Motor neuron (in vitro differentiated cells): ENCODE measurements at places on chromosomes 13 and 19. TPM values are rescaled to one million over a fixed set of nuclear protein-coding genes. Genes with fewer than 3 reads are reported as not detected.

DNA sequence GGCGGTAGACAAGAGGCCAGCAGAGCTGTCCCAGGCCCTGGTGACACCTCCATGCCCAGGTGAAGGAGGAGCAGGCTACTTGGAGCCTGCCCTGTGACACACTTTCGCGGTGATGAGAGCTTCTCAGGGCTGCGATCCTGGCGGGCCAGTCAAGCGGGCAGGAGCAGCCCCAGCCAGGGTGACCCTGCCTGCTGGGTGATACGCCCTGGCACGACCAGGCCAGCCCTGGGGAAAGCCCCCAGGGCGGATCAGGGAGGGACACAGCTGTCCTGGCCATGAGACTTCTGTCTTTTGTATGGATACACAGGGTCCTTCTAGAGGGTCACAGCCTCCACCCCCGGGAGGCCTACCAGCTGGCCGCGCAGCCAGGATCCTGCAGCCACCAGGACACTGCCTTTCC, 13.1 kb downstream of the DNM2 start:
- no peak for ATAC-seq

DNA sequence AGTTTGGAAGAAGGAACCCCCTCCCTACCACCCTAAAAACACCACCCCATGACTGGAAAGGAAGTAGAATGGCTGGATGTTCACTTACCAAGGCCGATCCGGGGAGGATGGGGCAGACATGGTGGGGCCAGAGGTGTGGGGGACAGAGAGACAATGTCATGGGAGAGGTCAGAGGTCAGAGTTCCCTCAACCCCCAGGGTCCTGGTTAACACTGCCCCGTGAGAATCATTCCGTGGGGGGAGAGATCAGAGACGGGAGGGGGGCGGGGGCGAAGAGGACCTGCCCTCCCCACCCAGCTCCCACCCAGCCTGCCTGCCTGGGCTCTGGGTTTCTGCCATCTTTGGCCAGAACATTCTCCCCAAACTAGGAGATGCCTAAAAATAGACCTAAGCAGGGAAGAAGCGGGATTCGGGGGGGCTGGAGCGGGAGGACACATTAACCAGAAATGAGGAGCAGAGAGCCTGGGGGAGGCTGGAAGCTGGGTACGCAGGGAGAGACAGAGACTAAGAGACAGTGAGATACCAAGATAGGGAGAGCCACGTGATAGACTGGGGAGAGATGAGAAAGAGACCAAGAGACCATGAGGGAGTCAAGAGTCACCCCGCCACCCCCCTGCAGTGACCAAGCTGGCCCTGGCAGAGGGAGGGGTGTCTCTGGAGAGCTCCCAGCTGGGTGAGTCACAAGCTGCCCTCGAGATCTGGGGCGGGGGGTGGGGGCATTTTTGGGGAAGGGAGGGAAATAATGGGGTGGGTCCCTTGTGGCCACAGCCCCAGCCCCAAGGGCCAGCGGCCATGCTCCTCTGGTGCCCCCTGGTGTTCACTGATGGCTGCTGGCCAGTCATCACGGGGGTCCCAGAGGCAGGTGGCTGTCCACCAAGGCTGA, 6.1 kb upstream of the KANK2 start:
- ATAC-seq: peak; percentile 71

DNA sequence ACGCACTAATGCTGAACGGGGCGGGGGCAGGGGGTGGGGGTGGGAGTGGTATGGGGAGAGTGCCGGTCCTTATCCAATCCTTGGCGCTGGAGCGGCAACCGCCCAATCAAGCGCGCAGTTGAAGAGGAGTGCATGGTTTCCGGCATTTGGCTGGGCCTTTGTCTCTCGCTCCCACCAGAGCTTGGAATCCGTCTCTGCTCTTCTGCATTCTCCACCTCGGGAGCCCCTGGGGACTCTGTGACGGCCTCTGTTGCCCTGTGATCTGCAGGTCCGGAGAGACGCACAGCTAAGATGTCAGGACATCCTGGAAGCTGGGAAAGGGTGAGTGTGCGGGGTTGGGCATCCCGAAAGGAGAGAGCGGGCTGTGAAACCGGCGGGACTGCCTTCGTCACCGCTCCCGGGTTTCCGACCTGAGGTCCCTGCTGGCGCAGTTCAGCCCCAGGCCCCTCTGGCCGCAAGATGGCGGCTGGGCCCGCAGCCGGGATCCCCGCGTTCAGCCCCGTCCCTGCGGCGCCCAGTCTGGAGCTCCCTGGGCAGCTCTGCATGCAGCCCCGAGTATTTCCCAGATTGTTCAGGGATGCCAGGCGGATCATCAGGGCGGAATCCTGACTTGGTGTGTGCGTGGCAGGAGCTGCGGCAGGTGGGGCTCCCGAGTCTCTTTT, 53.6 kb upstream of the ZNF254 start:
- peak; percentile 97 for ATAC-seq

GRCh38 chr19:36136964-36137686, 2.7 kb upstream of the CAPNS1 start:
- ATAC-seq: no peak

- no peak for ATAC-seq
These were observed 2.5 kb downstream of the IGSF23 start for GRCh38 chr19:44615863-44616247.

GRCh38 chr13:99687723-99688397, 186.6 kb downstream of the TM9SF2 start:
- ATAC-seq: no peak

DNA sequence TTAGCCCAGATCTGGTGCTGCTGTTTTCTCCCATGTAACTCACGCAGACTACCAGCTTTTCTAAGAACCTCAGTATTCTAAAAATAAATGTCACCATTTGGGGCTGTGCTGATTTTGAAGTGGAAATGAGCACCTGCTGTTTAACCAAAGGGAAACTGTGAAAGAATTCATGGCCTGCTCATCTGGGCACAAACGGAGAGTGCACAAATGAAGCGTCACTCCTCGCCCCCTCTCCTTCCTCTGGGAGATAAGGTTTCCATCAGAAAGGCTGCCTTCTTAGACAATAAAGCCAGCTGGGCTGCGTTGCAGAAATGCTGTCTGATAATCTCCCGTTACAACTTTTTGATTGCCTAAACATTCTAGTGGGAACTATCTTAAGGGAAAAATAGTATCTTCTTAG, 73.7 kb upstream of the SLC15A1 start:
- ATAC-seq: no peak

DNA sequence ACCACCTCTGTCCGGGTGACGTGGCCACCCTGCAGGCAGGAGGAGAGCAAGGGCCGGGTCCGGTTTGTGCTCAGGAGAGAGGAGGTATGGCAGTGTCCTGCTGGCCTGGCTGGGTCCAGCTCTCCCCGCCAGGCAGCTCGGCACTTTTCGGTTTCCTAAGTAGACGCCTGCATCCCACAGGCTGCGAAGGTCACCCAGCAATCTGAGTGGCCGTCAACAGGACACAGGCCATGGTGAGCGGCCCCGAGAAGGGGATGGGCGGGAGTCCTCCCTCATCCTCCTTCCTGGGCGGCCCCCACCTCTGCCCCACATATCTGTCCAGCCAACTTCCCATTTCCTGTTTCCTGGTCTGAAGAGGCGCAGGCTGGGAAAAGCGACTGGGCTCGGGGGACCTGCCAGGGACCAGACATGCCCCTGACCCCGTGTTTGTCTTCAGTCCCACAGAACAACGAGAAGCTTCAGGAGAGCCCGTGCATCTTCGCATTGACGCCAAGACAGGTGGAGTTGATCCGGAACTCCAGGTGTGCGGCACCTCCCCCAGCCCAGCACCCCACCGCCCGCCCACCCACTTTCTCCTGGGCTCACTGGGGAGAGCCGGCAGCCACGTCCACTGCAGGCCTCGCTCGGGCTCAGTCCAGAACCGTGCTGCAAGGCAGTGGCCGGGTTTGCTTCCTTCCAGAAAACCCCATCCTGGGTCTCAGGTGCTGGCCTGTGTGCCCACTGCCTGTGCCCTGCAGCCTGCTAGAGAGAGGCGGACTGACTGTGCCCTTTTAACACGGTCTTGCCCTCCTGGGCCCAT, 16.3 kb downstream of the PIAS4 start:
- no peak for ATAC-seq

GRCh38 chr19:39413272-39413910, 922 bp downstream of the PLEKHG2 start:
- no peak for ATAC-seq

- no peak for ATAC-seq
These were observed 14.4 kb upstream of the MYDGF start for GRCh38 chr19:4684312-4685095.

DNA sequence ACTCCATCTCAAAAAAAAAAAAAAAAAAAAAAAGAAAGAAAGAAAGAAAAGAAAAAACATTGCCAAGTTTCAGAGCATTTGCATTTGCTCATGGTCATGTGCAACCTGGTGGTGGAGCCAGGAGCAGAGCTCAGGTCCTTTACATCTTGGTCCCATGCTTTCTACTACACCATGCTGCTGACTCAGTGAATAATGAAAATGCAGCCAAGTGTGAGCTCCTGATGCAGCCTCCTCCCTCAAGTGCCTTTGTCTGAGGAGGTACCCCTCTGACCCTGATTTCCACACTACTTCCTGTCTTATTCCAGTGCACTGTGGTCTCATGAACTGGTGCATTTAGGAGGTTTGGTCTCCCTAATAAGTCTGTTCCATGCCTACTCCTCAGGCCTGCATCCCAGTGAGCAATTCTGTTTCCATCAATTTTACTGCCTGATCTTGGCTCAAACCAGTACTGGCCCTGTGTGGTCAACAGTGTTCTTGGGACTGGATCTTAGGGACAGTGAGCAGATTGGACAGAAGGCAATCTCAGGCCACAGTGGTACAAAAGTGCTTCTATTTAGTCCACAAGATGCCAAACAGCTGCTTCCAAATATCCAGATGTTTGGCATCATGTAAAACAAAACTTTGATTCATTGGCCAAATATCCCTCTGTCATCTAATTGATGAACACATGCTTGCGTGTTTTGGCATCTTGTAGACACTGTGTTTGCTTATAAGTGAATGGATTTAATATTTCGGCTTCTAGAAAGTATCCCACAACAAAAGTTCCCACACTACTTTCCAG, 28.8 kb upstream of the LRCH1 start:
- ATAC-seq: peak; percentile 83

GRCh38 chr19:4298810-4299550, 3.2 kb downstream of the TMIGD2 start:
- ATAC-seq: no peak

DNA sequence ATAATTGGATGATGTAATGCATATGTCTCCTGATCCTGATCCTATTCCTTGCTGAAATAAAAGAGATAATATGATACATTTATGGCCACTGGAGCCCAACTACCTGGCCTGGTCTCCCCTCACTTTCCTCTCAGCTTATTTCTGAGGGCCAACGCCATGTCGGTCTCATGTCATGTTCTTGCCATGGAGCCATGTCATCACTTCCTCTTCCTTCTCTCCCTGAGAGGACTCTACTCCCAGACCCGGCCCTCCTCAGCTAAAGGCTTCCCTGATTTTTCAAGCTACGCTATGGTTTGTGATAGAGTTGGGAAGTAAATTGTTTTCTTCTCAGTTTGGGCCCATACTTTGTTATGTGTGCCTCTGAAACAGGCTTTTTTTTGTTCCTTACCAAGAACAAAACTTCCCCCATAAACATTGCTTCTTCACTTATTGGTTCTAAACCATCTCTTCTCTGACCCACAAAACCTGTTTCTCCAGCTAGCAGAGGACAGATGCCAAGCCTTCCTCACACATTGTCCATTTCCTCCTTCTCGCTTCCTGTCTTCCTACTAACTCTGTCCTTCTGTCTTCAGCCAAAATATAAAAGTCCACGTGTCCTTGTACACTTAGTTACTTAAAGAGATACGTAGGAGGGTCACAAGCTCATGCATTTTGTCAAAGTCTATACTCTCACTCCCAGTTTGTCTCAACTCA, 319.9 kb upstream of the DACH1 start:
- no peak for ATAC-seq

GRCh38 chr19:52941941-52942385, 18.7 kb upstream of the ZNF888 start:
- peak; percentile 50 for ATAC-seq

DNA sequence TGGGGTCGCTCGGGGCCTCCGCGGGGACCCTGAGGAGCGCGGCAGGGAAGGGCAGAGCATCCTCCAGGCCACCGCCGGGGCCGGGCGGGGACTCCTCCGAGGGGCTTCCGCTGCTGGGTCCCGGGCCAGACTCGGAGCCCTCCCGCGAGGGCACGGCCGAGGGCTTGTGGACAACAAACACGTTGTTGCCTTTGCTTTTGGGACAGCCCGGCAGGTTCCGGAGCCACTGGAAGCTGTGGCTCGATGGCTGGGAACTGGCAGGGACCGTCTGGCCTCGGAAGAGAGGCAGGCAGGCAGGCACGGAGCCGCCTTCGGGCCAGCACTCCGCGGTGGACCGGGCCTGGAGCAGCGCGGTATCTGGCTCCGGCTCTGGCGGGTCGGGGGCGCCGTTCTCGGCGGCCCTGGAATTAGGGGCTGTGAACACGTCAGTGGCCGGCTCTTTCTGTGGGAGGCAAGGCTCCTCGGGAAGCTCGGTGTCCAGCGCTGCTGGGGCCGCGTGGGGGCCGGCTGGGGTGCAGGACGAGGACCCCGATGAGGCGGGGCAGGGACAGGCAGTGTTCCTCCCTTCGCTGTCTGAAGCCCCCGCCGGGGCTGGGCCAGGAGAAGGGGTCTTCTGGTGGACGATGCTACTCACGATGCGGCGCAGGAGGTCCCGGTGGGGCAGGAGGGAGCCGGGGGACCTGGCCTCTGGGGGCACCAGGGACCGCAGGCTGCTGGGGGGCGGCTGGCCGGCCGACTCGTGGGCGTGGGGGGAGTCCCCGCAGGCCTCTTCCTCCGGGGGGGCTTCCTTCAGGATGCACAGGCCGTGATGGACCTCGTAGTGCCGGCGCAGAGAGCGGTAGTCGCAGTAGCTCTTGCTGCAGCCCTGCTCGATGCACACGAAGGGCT, 27.6 kb downstream of the ZNF541 start:
- ATAC-seq: no peak

- no peak for ATAC-seq
These were observed 72.3 kb downstream of the NAA16 start for GRCh38 chr13:41383386-41383785.

Gene ABHD8
- 6.8 and 7.4 TPM in 2 replicates for total RNA-seq

Gene SMIM24
- 0.46 and 0.67 TPM in 2 replicates for total RNA-seq

Gene SPTBN4
- total RNA-seq: 5.7 and 6.6 TPM in 2 replicates

Gene DOCK9
- 4.2 and 6.2 TPM in 2 replicates for total RNA-seq

Gene FUT6
- total RNA-seq: 0.32 and 0.36 TPM in 2 replicates

Gene CYP2A7
- total RNA-seq: 1.00 and 1.2 TPM in 2 replicates

Gene GIPC3
- total RNA-seq: 0.09 and 0.10 TPM in 2 replicates

Gene KIR3DL2
- 0.14 and 0.17 TPM in 2 replicates for total RNA-seq

Gene ZSCAN1
- total RNA-seq: 0.64 TPM in 1 of 2 replicates, not detected in the other
